ENCODE measurements at places on chromosomes 2 and 18.
A peak's percentile ranks its signal among the peaks of the same experiment; 100 is the strongest.

- peak; percentile 9 for DNase-seq
These were observed 68.2 kb downstream of the HS1BP3 start for GRCh38 chr2:20582600-20583221.

- DNase-seq, result no peak
These were observed 74.5 kb downstream of the CAB39 start for GRCh38 chr2:230787101-230787500.

DNA sequence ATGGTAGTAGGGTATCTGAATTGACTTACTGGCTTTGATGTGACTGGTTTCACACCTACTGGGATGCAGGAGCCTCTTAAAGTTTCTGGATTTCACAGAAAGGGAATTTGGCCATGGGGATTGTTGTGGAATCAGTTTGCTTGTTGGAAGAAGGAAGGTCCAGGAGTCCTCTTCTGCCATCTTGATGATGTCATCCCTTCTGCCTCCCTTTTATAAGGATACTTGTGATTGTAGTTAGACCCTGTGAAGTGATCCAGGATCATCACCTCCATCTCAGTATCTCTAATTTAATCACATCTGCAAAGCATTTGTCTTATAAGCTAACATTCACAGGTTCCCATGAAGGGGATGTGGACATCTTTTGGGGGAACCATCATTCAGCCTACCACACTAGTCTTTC lies 79.5 kb downstream of the CCDC138 start:
- no peak for DNase-seq

DNA sequence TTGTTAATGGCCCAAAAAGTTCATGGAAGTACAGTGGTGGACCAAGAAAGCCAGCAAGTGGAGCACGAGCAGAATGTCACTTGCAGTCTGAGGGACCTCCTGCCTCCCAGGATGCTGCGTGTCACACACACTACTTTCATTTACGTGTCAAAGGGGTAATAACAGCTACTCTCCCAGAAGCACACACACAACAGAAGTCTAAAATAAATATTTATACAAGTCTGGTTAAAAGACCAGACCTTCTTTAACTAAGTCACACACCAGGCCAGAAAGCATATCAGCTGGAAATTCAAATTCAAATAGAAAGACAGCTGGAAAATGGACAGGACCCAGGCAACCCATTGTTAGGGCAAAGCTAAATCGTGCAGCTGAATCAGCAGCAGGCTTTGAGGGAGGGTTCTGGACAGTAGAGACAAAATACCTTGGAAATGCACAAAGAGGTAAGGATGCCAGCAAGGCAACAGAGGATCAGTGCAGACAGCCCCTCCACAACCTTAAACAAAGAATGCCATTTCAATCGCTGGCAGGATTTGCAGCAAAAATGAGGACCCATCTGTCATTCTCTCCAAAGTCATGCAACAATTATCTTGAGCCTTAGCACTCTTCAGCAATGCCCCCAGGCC lies 160.5 kb downstream of the TMEM163 start:
- no peak for DNase-seq

GRCh38 chr2:65638443-65638842 lies 206.0 kb upstream of the SPRED2 start:
- no peak for DNase-seq

- DNase-seq, result no peak
These were observed 6.9 kb downstream of the STEAP3 start for GRCh38 chr2:119230219-119231185.

- DNase-seq, result no peak
These were observed 227.2 kb upstream of the KLHL29 start for GRCh38 chr2:23157812-23158211.

GRCh38 chr2:191749181-191749540 lies 71.2 kb downstream of the NABP1 start:
- DNase-seq, result no peak

DNA sequence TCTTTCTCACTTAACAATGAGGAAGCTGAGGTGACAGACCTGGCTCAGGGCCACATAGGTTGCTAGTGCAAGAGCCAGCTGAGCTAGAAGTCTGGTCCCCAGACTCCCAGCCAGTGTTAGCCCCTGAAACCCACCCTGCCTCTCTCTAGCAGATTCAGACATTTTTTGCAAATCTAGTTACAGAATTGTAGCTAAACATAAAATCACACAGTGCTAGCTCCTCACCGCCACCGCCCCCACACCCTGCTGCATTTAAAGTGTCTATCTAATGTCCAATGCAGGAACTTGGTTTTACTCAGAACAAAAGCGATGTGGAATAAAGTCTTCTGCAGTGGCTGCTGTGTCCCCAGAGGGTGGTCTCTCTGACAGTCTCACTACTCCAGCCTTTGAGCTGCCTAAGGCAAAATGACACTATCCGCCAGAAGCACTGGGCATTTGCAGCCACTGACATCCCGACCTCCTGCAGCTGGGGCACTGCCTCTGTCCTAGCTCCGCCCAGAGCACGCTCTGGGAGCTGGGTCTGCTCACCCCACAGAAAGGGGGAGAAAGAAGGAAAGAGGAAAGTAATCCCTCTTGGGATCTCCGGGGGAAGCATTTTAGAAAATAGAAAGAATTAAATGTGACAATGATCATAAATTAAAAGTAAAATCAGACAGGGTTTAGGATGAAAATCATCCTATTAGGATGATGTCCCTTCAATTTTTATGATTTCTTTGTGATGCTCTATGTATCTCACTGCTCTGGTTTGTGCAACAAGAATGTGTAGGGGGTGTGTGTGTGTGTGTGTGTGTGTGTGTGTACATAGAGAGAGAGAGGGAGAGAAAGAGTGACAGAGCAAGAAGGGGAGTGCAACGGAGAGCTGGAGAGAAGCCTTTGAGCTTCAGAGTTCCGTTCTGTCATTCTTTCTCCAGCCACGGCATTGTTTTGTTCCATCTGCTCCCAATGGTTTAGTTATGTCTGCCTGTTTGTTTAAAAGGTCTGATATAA lies 50.5 kb upstream of the ST8SIA3 start:
- no peak for DNase-seq

DNA sequence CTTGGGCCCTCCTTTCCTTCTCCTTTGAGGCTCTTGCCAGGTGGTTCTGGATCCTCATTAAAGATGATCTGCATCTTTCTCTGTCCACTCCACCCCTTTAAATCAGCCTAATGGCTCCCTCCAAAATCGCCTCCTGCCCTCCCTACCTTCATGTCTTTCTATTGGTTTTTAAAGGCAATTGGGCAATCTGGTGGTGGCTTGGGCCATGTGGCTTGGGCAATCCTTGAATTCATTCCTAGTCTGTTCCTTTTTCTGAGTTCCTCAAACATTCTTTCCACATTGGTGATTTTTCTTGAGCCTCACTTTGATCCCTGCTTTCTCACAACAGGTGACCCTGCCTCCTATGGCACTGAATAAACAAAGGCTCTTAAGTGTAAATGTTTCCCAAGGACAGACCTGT lies 266.2 kb upstream of the REV1 start:
- DNase-seq, result no peak

DNA sequence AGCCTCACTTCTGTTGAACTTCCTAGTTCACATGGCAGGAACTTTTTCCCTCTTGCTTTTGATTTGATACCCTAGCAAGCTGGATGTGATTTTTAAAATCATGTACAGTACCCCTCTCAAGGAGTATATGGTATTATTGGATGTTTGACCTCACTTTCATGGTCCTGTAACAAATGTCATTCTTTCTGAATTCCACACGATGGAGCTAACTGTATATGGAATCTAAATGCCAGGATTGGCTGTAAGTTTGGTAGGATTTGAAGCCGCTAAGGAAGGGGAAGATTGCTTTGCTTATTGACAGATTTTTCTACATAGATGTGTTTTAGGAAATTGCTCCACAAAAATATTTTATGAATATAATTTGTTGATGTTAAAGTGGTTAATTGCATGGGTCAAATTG lies 18.3 kb downstream of the MAIP1 start:
- no peak for DNase-seq

DNA sequence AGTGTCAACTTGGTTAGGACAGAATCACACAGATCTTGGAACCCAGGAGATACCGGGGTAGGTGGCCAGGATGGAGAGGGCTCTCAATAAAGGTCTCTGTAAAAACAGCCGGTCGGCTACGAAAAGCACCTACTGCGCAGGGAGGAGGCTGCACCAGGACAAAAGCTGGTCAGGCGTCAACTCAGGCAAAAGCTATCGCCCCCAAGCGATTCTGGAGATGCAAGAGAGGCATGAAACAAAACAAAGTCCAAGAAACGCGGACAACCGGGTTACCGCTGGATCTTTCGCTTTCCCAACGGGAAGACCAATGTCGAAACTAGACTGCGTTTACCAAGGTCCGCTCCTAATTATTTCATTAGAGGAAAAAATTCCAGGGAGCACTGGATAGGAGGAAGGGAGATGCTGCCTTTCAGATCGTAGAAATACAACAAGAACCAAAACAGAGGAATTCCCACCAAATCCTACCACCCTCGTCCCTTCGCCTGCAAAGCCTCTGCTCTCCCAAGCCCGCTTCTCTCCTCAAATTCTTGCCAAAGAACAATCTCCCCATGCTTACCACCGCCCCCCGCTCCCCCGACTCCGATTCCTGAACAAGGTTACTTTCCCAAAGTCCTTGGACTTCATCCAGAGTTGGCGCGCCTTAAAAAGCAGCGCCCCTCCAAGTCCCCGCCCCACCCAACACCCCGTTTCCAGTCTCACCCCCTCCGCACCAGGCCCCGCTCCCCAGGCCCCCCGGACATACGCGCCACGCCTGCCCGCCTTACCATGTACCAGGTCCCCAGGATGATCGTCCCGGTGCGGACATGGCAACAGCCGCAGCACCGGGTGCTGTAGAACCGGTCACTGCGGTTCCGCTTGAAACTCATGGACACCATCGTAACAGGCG lies 539 bp downstream of the LAPTM4A start:
- DNase-seq, result peak; percentile 74

GRCh38 chr2:82986899-82987298 lies 1472.2 kb downstream of the SUCLG1 start:
- no peak for DNase-seq

DNA sequence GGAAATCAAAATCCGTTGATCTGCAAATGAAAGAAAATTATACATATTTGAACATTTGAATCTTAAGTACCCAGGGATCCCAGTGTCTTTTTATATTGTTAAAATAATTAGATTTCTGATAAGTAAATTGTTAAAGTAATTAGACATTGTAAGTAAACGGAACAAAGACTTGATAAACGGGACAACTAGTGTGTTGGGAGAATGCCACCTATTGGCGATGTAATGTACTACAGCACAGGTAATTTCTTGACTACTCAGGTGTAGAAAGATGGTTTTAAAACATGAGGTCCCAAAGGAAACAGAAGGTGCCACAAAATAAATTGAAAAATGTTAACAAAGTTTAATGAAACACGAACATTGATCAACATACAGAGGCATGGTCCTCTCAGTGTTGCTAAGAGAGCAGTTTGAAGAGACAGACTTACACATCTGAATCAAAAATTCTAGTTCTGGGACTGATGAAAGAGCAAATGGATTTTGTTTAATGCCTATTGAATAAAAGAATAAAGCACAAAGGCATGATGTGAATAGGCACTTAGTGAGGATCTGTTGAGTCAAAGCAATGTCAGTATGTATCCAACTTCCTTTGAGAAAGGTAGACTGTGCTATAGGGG lies 103.4 kb upstream of the RASGRP3 start:
- no peak for DNase-seq

DNA sequence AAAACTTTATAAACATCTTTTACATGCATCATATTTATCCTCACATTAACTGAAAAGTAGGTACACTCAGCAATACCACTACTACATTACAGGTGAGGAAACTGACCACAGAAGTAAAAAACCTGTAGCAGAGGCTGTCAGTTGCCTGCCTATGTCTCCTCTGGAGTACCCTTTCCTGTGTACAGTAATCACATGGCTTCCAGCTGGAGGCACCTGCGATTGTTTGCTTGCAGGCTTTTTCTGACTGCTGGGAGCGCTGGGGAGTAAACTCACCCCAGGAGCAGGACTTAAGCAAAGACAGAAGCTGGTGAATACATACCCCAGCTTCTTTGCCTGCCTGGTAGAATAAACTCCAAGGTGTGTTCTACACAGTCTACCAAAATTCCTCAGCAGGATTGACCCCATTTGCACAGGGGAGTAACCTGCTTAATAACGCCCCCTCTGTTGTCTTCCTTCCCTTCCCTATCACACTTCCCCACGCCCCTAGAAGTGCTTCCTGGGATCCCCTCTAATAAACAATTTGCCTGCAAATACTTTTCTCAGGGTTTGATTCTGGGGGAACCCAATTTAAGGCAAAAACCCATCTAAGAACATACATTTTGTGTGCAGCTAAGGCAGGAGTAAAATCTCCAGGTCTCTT lies 138.9 kb downstream of the PTH2R start:
- DNase-seq, result no peak

DNA sequence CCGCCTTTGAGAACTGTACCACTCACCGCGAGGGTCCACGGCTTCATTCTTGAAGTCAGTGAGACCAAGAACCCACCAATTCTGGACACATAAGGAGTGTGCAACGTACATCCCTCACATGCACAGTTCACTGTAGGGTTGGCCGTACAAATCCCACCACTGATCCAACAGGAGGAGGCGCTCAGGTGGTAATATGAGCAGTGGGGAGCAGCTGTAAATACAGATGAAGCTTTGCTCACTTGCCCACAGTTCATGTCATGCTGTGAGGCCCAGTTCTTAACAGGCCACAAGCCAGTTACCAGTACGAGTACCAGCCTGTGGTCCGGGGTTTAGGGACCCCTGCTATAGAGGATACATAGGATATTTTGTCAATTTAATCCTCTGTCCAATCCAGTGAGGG lies 54.4 kb downstream of the CYP1B1 start:
- no peak for DNase-seq

DNA sequence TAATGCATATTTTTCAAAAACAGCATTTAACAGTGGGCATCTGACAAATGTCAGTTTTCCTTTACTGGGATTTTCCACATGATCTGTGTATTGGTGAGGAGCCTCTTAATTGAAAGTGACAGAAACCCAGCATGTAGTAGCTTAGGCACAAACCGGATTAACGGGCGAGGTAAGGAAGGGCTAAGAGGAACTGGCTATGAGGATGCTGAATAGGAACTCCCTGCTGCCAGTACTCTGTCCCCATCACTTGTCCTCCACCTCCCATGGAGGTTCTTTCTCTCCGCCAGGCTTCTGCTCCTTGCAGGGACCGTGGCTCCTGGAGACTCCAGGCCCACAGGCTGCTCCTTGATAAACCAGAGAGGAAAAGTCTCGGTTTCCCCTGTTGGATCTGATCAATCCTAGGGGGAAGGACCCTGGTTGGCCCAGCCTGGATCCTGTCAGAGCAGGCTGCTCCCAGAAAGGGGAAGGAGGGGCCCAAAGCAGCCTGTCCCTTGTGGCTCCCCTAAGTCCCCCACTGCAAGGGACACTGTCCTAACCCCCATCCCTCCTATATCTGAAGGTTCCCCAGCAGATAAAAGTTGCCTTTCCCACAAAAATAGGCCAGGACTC lies 10.3 kb downstream of the TEX44 start:
- no peak for DNase-seq

- no peak for DNase-seq
These were observed 11.5 kb downstream of the ASAP2 start for GRCh38 chr2:9217838-9218770.

- peak; percentile 93 for DNase-seq
These were observed at the start of gene RBM43 for GRCh38 chr2:151261231-151261976. Gene RBM43, minus strand, starts transcription at chr2:151261863. Its CDS starts 136 bp downstream, at chr2:151261727.

DNA sequence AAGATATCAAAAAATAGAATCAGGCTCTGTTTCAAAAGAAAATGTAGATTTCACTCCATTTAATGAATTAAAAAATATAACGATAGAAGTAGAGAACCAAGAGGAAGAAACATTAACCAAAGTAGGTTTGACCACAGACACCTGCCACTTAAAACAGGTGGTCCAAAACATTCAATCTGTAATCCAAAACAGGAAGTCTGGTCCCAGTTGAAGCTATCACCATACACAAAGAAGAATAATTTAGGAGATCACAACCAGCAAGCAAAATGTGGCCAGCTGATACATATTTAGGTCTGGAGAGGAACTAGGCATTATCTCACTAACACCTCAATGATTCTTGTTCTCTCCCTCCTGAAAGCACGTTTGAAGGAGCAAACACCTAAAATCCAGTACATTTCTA lies 73.1 kb downstream of the FTCDNL1 start:
- no peak for DNase-seq
